ENCODE measurements at places on chromosomes 12 and 14.

DNA sequence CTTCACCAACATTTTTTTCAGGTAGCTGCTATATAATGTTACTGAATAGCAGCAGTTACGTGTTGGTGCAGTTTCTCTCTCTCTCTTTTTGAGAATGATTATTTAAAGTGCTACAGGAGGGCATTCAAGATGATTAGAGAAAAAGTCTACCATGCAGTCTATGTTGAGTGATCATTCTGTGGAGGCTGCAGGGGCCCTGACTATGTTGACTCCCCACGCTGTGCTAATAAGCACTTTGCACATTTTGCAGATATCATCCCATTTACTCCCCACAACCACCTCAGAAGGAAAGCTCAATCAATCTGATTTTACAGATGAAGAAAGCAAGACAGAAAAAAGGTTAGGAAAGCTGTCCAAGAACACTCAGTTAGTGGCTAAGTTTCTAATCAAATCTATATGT, 87.8 kb downstream of the RTN1 start:
- DNase-seq: no peak
- H3K27ac ChIP-seq: no peak overlapping the region
- H3K27me3 ChIP-seq: no peaks in the 10 kb centered on the region
- H3K36me3 ChIP-seq: no peaks in the 10 kb centered on the region

- H3K27ac ChIP-seq: no peak overlapping the region
- peaks cover 9% of the 10 kb centered on the region for H3K4me1 ChIP-seq
- H3K36me3 ChIP-seq: peaks cover 4% of the 10 kb centered on the region
- no peaks in the 10 kb centered on the region for H3K27me3 ChIP-seq
Observed at GRCh38 chr12:32821293-32821692, 65.6 kb upstream of the YARS2 start.

- no peak for DNase-seq
- H3K27me3 ChIP-seq: no peaks in the 10 kb centered on the region
- no peaks in the 10 kb centered on the region for H3K4me1 ChIP-seq
- no peaks in the 10 kb centered on the region for H3K36me3 ChIP-seq
Observed at GRCh38 chr12:78156751-78157150, 326.1 kb downstream of the NAV3 start.

DNA sequence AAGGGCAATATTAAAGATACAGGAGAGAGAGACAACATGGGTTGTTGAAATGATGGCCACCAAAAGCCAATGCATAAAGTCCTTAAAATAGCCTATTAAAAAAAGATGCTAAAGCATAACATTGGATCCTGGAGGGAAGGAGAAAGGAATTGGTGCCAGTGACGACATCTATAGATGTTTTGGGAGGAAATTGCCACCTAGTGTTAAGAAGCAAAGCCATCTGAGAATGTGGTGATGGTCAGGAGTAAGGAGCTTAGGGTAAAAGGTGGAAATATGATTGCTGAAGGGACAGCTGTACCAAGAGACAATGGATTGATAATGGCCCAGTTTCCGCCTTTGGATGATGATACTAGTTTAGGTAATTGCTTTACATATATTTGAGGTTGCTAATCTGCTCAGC, 85.1 kb downstream of the TMEM30B start:
- H3K36me3 ChIP-seq: no peaks in the 10 kb centered on the region
- no peaks in the 10 kb centered on the region for H3K4me1 ChIP-seq
- H3K27me3 ChIP-seq: no peaks in the 10 kb centered on the region

DNA sequence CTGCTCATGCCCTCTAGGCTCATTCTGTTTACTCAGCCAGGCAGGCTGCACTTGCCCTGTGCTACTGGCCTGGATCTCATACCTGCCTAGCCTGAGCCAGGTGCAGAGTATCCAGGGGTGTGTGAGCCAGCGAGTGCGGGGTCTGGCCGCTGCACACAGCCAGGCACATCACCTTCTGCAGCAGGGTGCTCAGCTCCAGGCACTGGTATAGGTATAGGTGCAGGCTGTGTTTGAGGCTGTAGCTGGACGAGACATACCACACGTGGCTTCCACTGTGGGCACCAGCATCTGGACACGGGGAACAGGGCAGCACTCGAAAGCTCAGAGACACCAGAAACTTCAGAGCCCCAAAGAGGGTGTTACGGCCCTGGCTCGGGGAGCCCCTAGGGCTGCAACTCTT, 424.2 kb downstream of the RERGL start:
- H3K27ac ChIP-seq: no peak overlapping the region
- DNase-seq: no peak
- H3K4me3 ChIP-seq: no peak overlapping the region

Measured in body of pancreas (tissue), 4 donors.